ENCODE measurements at places on chromosomes 5 and 9.

GRCh38 chr5:171904886-171905285 is 101.6 kb downstream of the FBXW11 start:
- DNase-seq, result no peak

- no peak for DNase-seq
Measured at GRCh38 chr5:115559524-115559923, 14.9 kb upstream of the FEM1C start.

DNA sequence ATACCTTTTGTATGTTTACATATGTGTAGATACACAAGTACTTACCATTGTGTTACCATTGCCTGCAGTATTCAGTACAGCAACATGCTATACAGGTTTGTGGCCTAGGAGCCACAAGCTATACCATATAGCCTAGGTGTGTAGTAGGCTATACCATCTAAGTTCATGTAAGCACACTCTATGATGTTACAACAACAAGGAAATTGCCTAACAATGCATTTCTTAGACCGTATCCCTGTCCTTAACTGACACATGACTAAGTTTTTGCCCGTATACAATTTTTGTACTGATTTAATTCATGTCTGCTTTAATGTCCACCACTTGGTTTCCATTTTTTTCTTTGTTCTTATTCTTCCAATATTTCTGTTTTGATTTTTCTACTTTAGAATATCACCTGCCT is 18.5 kb downstream of the TNPO1 start:
- DNase-seq, result no peak

- no peak for DNase-seq
Measured at GRCh38 chr5:9829621-9830020, 199.5 kb upstream of the TAS2R1 start.

GRCh38 chr5:76016258-76016657 is 66.9 kb upstream of the SV2C start:
- DNase-seq, result no peak

- DNase-seq, result no peak
Measured at GRCh38 chr5:83323557-83324180, 147.9 kb upstream of the VCAN start.

GRCh38 chr5:128060644-128061385 is 22.8 kb upstream of the SLC12A2 start:
- DNase-seq, result no peak

- no peak for DNase-seq
Measured at GRCh38 chr5:1011741-1012312, 3.2 kb downstream of the NKD2 start.

- DNase-seq, result no peak
Measured at GRCh38 chr5:151125421-151125820, 32.2 kb downstream of the ANXA6 start.

DNA sequence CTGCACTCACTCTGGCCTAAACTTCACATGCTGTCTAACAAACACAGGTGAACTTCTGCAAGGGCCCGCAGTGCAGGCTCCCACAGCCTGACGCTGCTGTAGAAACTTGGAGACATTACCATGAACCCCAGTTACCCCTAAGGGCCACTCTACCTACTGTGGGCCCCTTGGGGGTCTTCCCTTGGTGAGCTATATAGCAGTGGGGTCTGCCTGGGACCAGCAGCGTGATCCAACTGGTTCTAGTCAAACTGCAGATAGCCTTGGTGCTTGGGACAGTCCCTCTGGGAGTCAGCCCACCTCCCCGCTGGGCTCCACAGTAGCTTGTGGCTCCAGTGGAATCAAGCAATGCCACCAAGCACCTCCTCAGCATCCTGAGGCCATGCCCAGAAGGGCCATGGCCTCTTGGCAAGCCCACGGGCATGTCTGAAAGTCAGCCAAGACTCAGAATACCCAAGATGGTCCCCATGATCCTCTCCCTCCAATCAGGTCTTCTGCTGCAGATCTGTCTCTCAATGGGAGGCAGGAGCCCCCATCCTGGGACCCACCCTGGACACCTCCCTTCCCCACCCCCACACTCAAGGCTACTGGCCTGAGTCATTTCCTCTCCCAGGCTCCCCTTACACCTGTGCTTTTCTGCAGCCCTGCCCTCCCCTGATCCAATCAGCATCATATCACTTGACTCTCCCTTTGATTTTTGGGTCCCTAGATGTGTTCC is 230.0 kb upstream of the IRX1 start:
- no peak for DNase-seq

GRCh38 chr5:118857700-118858099 is 130.6 kb downstream of the DTWD2 start:
- DNase-seq, result no peak

DNA sequence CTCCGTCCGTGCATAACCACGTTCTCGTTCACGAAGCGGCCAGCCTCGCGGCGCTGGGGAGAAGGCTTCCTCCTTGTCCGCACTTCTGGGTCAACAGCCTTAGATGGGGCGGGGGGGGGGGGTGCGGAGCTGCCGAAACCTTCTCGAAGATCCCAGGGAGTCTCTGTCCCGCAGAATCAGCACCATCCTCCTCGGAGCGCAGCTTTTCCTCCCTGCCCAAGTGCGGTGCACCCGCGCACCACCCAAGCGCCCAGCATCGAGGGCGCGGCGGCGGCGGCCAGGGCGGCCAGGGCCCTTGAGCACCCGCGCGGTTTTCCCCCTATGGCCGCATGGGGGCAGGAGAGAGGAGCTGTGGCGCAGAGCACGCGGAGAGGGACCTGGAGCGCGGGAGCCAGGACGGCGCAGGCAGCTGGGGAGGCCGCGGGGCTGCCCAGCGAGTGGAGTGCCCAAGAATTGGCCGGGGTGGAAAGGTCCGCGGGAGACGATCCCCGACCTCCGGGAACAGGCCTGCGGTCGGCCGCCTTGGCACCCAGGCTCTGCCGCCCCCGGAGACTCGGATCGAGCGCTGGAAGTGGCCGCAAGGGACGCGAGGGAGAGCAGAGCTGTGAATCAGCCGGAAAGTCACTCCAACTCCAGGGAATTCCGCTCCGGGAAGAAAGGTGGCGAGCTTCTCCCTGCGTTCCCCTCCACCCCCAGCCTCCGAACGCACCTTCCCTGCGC is 43.1 kb downstream of the TMEM174 start:
- DNase-seq, result peak; percentile 82

DNA sequence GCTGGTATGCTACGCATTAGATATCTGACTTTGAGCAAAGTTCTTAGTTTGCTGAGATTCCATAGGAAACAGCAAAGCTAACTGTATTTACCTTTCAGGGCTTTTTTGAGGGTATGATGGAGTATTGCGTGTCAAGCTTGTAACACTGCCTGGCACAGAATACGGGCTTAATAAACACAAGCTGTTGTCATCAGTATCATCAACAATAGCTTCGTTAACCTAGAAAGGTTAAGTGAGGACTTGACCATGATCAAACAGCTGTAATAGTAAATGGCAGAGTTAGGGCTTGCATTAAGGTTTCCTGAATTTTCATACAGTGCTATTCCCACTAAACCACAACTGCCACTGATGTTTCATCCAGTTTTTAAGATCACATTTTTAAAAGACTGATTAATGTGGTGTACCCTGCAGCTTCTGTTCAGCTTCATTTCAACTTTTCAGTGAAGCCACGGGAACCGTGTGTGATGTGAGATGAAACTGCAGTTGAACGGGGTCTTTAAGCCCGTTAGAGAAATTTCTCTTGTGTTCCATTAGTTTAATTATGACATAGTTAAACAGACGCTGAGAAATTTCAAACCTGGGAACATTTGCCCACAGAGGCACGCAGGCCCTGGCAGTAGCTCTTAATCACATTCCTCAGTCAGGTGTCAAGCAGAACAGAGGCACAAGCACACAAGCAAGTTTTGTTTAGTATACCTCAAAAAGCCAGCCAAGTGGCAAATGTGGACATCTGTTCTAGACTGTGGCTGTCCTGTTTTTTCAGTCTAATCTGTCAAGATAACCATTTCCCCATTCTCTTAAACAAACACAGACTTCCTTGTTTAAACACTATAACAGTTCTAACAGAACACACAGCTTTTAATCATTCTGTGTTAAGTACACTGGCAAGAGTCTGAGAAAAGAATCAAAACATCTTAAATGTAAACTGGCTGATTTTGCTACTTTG is 147.1 kb downstream of the ZNF608 start:
- DNase-seq, result no peak

DNA sequence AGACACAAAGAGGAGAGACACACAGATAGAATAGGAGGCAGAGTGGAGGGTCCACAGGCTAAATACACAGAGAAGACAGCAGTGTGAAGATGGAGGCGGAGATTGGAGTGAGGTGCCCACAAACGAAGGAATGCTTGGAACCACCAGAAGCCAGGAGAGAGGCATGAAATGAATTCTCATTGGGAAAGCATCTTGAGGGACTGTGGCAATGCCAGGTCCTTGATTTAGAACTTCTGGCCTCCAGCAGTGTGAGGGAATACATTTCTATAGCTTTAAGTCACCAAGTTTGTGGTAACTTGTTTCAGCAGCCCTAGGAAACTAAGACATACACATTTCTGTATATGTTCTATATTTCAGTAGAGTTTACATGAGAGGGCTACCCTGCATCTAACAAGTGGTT is 396.6 kb upstream of the ZNF608 start:
- DNase-seq, result no peak

DNA sequence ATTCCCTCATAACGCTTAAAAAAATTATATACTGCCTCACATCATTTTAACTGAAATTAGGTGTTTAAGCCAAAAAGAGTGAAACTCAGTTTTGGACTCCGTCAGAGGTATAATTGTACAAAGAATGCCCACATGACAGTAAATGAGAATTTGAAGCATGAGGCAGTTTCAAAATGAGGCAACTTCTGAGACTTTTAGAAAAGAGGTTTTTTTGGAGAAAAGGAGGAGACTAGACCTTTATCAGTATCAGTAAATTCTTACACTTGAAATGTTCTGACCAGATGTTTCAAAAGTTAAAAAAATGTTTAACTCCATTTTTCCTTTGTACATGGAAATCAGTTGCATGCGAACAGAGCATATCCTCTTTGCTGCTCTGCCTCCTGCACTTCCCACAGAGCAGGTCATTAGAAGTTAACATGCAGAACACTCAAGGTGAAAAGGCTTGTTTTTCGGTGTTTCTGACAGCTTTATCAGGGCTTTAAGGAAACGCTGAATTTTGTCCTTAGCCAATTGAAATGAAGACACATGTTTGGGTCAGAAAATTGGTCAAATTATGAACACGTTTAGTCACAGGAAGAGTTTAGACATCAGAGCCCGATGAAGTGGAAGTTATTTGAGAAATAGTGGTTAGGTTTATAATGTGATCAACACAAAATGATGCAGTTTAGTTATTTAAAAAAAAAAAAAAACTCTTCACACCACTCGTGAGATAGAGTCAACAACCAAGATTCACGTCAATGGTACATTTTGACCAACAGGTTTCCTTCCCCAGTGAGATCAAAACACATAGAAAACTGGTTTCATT is 59.5 kb downstream of the PIK3R1 start:
- no peak for DNase-seq

GRCh38 chr5:36719282-36719681 is 112.9 kb downstream of the SLC1A3 start:
- no peak for DNase-seq

- no peak for DNase-seq
Measured at GRCh38 chr9:79610791-79611614, 39.2 kb downstream of the TLE4 start.

GRCh38 chr5:98635656-98636055 is 137.8 kb upstream of the RGMB start:
- no peak for DNase-seq

DNA sequence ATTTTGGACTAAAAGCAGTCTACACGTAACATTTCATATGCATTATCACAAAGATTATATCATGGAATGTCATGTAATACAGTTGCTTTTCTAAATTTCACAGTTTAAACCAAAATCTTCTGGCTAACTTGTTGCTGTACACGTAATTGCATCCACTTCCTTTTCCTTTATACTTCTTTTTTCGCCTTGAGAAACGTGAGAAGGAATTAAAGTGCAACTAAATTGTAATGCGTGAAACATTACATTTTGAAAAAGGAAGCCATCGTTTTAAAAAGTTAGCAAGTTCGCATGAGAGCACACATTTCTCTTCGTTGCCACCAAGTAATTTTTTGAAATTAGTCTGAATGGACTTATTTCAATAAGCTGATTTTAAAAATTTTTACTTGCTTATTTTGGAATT is 80.0 kb downstream of the MEGF10 start:
- no peak for DNase-seq

DNA sequence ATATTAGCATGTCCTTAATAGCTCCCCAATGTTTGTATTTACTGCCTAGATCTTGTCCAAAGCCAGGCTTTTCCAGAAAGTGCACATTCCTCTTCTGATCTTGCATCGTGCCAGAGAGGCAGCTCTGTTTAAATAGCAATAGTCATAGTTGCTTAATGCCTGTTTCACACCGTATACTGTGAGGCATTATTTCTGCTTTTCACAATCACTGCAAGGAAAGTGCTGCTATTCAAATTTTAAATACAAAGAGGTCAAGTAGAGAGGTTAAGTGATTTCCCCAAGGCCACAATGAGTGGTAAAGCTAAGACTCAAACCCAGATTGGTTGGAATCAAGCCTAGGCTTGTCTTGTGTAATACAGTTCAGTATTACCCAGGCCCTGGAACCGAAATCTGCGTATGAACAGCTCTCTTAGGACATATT is 153.6 kb downstream of the SNX18 start:
- no peak for DNase-seq

- DNase-seq, result no peak
Measured at GRCh38 chr9:76619640-76620039, 144.6 kb upstream of the PCA3 start.

DNA sequence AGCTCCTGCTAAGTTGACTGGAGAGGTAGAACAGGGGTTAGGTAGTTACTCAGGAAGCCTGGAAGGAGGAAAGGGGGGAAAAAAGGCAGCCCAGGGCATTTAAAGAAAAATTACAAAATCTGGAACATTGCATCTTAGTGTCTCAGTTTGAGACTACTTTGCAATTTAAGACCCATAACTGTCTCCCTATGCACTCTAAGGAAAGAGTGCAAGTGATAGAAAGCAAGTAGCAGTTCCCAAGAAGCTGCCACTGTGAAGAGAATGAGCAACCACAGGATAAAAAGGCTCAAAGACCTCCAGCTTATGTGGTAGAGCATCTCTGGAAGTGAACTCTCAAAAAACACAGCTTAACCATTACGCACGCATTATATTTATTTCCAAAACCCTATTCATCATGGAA is 141.8 kb downstream of the SLCO4C1 start:
- no peak for DNase-seq

DNA sequence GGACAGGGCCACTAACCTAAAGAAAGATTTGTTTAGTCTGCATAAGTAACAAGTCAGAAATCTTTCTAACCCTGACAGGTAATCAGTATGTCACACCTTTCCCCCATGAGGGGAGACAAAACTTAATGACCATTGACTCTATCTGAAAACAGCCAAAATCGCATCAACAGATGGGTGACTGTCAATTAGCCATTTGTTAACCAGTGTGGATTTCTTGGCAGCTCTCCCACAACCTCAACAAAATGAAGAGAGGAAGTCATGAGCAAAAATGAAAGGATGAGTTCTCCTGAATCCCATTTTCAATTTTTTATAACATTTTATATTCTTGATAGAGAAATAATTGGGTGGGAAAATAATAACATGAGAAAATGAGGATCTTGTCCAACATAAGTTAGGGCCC is 84.6 kb upstream of the SNX2 start:
- DNase-seq, result no peak

- no peak for DNase-seq
Measured at GRCh38 chr5:57004800-57005199, 52.9 kb upstream of the MIER3 start.

- no peak for DNase-seq
Measured at GRCh38 chr9:87181670-87182069, 234.4 kb upstream of the GAS1 start.

- no peak for DNase-seq
Measured at GRCh38 chr5:108876451-108876850, 128.8 kb downstream of the FER start.

All from activated effector memory CD4-positive, alpha-beta T cell treated with anti-CD3 and anti-CD28 coated beads, Interleukin-2, amount 50 U/mL, for 16 hours (primary cell).